ENCODE measurements at places on chromosomes 12 and 14. TPM values are rescaled to one million over a fixed set of nuclear protein-coding genes. Genes with fewer than 3 reads are reported as not detected.
A peak's percentile ranks its signal among the peaks of the same experiment; 100 is the strongest.

DNA sequence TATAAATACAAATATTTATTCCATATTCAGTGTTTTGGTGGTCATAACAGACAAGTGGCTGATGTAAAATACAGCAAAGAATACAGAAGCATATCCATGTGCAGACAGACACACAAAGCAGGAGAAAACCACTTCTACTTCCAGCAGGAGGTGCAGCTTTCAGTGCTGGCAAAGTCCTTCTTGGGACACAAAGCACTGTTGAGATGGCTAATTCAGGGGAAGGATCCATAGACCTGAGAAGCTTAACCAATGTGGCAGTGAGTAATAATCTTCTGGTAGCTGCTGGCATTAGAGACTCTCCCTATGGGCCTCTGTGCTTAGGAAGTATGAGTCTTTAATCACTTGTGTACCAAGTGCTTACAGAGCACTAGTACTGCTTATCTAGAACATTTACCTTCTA lies 26.8 kb downstream of the AMN1 start:
- DNase-seq, result no peak

- DNase-seq, result no peak
These were observed 444.9 kb downstream of the EGLN3 start for GRCh38 chr14:33505963-33506329.

DNA sequence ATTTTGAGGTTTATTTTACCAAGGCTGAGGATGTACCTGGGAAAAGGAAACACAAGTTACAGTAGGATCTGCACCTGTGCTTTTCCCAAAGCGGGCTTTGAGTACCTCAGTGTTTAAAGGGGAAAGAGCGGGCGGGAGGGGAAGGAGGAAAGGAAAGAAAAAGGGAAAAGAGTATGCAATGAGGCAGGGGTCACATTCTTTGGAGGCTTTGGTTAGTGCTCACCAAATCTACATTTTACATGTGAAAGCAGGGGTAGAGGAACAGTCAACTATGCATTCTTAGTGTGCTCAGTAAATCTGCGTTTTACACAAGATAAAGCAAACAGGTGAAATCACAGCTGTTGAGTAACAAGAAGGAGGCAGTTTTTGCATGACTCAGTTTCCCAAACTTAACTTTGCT lies 242.2 kb downstream of the TMEM132C start:
- no peak for DNase-seq

GRCh38 chr12:66061557-66062289 lies 68.8 kb downstream of the LLPH start:
- no peak for DNase-seq

GRCh38 chr12:14171106-14171505 lies 189.7 kb upstream of the GRIN2B start:
- DNase-seq, result no peak

- DNase-seq, result peak; percentile 65
These were observed 141.1 kb downstream of the HMGA2 start for GRCh38 chr12:65965358-65965757.

- DNase-seq, result no peak
These were observed 144.6 kb downstream of the RAD51B start for GRCh38 chr14:67963960-67964812.

DNA sequence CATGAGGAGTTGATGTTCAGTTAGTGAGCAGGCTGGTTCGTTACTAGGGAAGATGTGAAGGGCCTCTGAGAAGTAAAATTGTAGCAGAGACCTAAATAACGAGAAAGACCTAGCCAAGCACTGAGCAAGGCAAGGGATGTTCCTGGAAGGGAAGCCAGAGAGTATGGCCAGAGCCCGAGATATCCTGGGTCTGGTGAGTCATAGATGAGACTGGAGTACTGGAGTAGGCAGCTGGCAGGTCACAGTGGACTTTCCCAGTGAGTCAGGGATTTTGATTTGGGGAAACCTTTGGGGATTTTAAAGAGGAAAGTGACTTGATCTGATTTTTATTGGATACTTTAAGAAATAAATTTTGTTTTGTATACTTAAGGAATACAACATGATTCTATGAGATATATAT lies 369.0 kb downstream of the DIO2 start:
- no peak for DNase-seq

- no peak for DNase-seq
These were observed 49.2 kb downstream of the PTPN21 start for GRCh38 chr14:88505621-88506020.

DNA sequence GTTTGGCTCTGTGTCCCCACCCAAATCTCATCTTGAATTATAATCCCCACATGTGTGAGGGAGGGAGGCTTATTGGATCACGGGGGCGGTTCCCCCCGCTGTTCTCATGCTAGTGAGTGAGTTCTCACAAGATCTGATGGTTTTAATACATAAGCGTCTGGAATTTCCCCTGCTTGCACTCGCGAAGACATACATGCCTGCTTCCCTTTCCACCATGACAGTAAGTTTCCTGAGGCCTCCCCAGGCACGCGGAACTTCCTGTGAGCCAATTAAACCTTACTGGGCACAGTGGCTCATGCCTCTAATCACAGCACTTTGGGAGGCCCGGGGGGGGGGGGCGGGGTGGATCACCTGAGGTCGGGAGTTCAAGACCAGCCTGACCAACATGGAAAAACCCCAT lies 60.8 kb downstream of the R3HDM2 start:
- DNase-seq, result no peak

The SPTB gene
- 15.5 TPM for polyA plus RNA-seq

The IGF1 gene
- 3.6 TPM for polyA plus RNA-seq
